ENCODE measurements at places on chromosomes 2 and 18. TPM values are rescaled to one million over a fixed set of nuclear protein-coding genes. Genes with fewer than 3 reads are reported as not detected.

Gene GCA
- polyA plus RNA-seq: 36.2 TPM

Gene REG3A
- polyA plus RNA-seq: not detected

- DNase-seq: no peak
Observed at GRCh38 chr2:232444409-232445148, 11.4 kb upstream of the ALPI start.

Gene SERPINB5
- polyA plus RNA-seq: not detected

Gene ARHGAP25
- 7.0 TPM for polyA plus RNA-seq

- no peak for DNase-seq
Observed at GRCh38 chr2:74847070-74847858, 13.3 kb downstream of the HK2 start.

GRCh38 chr2:160157861-160158829, 41.9 kb downstream of the ITGB6 start:
- DNase-seq: no peak

Gene PJVK
- polyA plus RNA-seq: 9.1 TPM

GRCh38 chr2:61911510-61911909, 6.0 kb downstream of the COMMD1 start:
- DNase-seq: no peak

Gene UNC80
- polyA plus RNA-seq: 2.6 TPM

DNA sequence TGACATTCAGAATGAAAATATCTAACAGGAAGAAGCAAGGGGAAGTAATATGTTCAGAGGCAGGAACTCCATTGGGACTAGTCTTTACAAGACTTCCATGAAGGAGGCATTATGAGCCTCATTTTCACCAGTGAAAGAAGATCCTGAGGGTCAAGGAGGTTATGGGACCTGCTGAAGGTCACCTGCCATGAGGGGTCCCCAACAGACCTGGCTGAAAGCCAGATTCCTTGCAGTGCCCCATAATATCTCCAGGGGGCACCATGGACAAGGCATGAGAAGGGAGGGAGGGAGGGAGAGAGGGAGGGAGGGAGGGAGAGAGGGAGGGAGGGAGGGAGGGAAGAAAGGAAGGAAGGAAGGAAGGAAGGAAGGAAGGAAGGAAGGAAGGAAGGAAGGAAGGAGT, 27.9 kb downstream of the XDH start:
- no peak for DNase-seq

GRCh38 chr2:201058914-201059313, 12.6 kb downstream of the HYCC2 start:
- no peak for DNase-seq

DNA sequence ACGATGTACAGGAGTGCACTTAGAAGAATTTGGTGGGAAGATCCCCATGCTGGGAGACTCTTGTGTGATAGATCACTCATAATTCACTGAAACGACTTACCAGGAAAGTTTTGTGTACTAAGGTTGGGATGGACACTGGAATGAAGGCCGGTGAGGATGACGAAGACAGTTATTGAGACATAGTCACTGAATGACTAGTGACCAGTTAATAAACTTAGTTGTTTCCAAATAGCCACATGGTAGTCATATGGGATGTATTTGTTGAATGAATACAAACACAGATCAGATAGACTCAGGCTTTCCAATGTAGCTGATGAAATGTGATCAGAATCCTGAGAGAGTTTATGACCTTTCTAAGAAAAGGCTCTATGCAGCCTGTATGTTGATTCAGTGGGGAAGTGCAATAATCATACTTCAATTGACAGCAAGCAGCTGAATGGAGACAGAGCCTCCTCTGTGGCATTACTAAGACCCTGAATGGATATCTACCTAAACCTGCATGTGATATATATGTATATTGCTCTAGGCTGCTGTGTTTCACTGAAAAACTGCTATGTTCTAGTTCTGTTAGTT, 20.4 kb downstream of the GDF7 start:
- DNase-seq: no peak

DNA sequence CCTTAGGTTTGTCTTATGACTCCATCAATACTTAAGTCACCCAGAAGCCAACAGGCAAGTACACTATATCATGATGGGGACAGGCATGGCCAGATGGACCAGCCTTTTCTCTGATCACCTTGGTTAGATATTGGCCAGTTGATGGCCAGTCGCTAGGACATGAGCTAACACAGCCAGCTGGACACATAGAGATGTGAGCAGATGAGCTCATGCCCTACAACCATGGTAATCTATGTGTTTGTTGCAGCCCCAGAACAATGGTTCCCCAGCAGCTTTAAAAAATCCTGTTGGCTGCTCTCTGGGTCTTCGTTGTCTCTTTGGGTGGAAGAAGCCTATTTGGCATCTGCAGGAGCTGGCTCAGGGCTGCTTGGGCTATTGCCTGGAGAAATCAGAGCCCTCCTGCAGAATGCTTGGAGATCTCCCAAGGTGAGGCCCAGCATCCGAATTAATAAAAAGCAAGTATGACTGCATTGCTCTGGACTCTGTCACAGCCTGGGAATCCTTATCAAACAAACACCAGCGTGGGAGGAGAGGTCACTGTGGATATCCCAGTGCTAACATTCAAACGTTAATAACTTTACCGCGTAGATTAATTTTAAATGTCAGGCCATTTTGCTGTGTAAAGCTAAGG, 62.3 kb upstream of the KLHL29 start:
- no peak for DNase-seq

DNA sequence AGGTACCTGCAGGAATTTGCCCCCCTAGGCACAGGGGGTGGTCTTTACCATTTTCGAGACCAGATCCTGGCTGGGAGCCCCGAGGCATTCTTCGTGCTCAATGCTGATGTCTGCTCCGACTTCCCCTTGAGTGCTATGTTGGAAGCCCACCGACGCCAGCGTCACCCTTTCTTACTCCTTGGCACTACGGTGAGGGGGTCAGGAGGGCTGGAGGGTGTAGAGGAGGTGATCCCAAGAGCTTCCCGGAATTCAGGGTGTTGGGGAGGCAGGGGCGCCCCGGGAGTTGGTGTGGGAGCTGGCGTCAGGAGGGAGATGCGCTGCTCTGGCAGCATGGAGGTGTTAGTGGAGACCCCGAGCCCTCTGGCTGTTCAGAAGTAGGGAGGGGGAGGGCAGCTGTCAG, 3.2 kb downstream of the GMPPA start:
- no peak for DNase-seq

DNA sequence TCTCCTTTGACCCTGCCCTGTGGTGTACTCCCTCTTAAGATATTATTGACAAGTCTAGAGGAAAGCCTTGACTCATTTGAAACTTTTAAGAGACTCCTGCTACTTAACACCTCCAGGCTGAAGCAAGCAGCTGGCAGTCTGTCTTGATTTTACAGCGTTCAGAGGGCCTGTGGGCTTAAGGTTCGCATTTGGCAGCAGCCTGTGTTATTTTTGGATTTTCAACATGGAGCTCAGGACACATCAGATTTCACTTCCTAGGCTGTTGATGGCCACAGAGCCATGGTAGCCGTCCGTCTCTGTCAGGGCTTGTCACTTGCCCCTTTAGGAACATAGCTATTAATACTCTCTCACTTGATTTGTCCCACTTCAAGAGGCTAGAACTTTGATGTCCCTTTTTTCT, 73.6 kb downstream of the VWA3B start:
- DNase-seq: no peak

Gene AGBL5
- 67.1 TPM for polyA plus RNA-seq

DNA sequence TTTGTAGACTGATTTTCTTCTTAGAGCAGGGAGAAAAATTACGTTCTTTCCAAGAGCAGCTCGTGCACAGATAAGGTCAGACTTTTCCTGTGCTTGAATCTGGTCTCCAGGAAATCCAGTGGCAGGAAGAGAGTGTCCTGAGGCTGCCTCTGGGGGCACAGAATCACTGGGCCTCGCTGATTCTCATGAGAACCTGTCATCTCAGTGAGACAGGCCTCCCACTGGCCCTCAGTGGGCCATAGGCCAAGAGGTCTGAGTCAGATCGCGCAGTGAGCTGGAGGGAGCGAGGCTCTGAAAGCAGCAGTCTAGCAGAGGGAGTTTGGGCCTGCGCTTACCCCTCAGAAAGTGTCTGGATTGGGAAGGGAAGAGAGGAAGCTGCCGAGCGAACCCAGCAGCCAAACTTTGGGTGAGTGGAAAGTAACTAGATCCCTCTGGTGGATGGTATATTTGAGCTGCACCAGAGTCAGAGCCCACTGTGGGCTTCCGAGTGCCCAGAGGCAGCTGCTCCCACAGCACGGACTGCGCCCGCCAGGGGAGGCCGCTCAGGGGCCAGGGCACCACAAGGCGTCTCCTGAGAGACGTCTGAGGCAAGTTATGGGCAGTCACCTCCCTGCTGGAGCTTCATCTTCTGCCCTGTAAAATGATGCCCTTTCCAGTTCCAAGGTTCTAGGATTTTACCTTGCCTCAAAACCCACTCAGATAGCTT, 8.2 kb downstream of the GDF7 start:
- no peak for DNase-seq

Gene SNED1
- polyA plus RNA-seq: 7.6 TPM

Gene FEV
- polyA plus RNA-seq: 0.17 TPM

DNA sequence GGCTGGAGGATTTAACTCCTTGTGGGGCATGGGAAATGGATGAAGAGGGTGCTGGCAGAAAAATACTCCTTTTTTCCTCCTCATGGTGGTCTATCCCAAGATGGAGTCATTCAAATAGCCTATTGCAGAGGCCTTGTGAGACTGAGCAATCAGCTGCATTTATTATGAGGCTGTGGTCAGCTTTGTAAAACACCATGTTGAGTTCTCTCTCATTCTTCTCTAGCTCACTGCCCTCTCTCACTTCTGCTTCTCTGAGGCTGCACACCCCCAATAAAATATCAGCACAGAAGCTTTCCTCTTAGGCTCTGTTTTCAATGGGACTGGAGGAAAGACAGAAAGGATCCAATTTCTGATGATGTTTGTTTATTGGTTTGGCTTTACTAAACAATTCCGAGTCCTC, 467.1 kb downstream of the ADCYAP1 start:
- DNase-seq: no peak

- no peak for DNase-seq
Observed at GRCh38 chr2:31168291-31168690, 30.1 kb upstream of the GALNT14 start.

Gene TRABD2A
- polyA plus RNA-seq: 0.88 TPM

DNA sequence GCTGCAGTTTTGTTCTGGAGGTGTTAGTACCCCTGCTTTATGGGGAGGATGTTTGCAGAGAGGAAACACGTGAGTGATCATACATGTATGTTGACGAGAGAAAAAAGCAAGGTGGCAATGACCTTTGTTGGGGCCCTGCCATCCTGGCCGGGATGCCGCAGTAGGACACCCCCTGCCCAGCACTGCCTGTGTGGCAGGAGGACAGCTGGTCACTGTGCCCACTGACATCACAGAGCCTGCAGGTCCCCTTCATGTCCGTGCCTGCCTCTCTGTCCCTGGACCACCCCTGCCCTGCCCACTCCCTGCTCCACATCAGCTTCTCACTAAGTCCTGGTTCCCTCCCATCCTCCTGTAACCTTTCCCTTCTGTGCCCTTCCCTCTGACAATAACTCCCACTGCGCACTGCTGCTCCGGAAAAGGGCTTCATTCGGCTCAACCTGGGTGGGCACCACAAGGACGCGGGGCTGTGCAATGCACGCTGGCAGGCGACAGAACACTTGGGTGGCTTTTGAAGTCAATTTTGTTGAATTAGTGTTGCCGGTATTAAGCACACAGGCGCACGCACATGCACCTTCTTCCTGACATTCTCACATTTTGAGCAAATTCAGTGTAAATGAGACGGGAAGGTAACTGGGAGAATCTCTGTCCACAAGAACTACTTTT, 51.5 kb upstream of the TWIST2 start:
- no peak for DNase-seq

Gene SPR
- 13.0 TPM for polyA plus RNA-seq

DNA sequence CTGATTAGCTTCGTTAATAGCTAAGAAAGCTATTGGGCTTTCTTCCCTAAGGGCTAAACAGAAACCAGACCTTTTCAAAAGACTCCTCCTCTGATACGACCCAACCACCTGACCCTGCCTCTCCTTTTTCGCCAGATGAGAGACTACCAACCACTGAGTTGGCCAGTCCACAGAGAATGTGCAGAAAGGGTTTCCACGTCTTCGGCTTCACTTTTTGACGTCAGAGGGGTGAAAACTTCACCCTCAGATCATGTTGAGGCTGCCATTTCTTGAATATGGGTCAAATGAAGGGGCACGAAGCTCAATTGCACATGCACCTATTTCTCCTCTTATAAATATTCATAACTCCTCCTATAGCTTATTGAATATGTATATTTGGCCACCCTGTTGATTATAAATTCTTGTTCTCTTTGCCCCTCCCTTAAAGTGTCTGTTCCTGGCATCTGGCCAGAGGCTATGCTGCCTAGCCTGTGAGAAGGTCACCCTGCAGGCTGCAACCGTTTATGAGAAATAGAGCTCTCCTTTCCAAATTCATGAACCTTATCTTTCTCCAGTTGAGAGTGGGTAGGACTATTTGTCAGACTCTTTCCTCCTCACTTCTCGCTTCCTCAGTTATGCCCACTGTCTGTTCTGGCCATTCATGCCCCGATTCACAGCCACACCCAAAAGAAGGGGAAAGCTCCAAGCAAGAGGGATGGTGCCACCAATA, 301.6 kb downstream of the STK39 start:
- no peak for DNase-seq

Gene PDE11A
- polyA plus RNA-seq: 6.9 TPM

GRCh38 chr2:187008111-187008510, 159.1 kb upstream of the ZSWIM2 start:
- no peak for DNase-seq

All from renal pelvis (tissue), 12 donors.